ENCODE measurements at places on chromosomes 16 and 17. TPM values are rescaled to one million over a fixed set of nuclear protein-coding genes. Genes with fewer than 3 reads are reported as not detected.

Gene TNFRSF13B
- not detected for total RNA-seq

Gene PRSS33
- total RNA-seq, result not detected

Gene TMIGD1
- not detected for total RNA-seq

Gene USP6
- not detected for total RNA-seq

Gene SMG6
- 41.7 TPM for total RNA-seq

Gene AGRP
- total RNA-seq, result not detected

Gene RPL13
- 3,770 TPM for total RNA-seq

Gene ABCC6
- total RNA-seq, result 0.30 TPM

Gene PLCD3
- total RNA-seq, result 37.3 TPM

Gene RDM1
- 0.38 TPM for total RNA-seq

Gene GJD3
- 0.35 TPM for total RNA-seq

Gene ERN2
- total RNA-seq, result 0.35 TPM

All from smooth muscle cell of the coronary artery (primary cell).